HT1080 (cell line): ENCODE measurements at places on chromosomes 11 and 22. TPM values are rescaled to one million over a fixed set of nuclear protein-coding genes. Genes with fewer than 3 reads are reported as not detected.

The NAALAD2 gene
- 0.73 and 1.3 TPM in 2 replicates for total RNA-seq

DNA sequence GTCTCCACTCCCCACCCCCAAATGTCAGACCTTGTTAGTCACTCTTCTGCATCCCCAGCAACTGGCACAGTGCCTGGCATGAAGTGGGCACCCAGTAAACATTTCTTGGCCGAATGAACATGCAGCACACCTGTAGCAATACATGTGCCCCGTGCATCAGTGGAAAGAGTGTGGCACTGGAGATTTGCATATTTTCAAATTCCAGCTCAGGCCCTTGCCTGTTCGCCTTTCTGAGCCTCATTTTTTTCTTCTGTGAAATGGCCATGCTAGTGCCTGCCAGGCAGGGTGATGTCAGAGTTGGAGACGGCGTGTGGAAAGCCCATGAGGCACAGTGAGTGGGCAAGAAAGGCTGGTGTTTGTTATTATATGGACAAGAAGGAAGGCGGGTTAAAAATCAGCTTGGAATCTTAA is 38.7 kb downstream of the CD82 start:
- DNase-seq = no peak

GRCh38 chr11:118435290-118435892 is 901 bp upstream of the KMT2A start:
- DNase-seq = peak; percentile 86

GRCh38 chr11:3732671-3733436 is 61.7 kb upstream of the CHRNA10 start:
- DNase-seq = no peak

- DNase-seq = no peak
These were observed 1331.3 kb downstream of the BRD1 start for GRCh38 chr22:48496226-48496845.

GRCh38 chr11:45097721-45098493 is 48.5 kb upstream of the PRDM11 start:
- DNase-seq = no peak

GRCh38 chr11:78112582-78113275 is 26.7 kb downstream of the ALG8 start:
- no peak for DNase-seq

DNA sequence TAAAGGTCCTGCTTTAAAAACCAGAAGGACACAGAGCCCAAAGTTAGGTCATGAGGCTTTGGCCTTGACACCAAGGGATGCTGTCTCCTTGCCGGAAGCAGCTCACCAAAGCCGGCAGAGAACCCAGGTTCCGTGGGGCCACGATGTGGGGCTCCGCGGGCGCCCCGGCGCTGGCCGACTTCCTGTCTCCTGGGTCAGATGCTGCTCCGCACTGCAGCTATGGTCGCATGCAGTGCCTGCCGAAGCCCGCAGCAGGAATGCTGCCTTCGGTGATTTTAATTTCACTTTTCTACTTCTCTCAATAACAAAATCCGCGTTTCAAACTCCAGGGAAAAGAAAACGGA is 454 bp upstream of the OTUB1 start:
- peak; percentile 33 for DNase-seq
